ENCODE measurements at places on chromosomes 13 and 19. TPM values are rescaled to one million over a fixed set of nuclear protein-coding genes. Genes with fewer than 3 reads are reported as not detected.

PABPC3 gene
- 0.11 TPM for total RNA-seq

RAD23A gene
- 84.6 TPM for total RNA-seq

FSD1 gene
- total RNA-seq, result 23.6 TPM

TMPRSS9 gene
- not detected for total RNA-seq

FOSB gene
- total RNA-seq, result 1.9 TPM

ITGBL1 gene
- total RNA-seq, result 43.0 TPM

ERICH4 gene
- not detected for total RNA-seq

ZNF714 gene
- 5.3 TPM for total RNA-seq

KIR3DL2 gene
- total RNA-seq, result not detected

CHST8 gene
- total RNA-seq, result 0.07 TPM

CRTC1 gene
- 1.1 TPM for total RNA-seq

LYL1 gene
- 45.2 TPM for total RNA-seq

ZNF470 gene
- total RNA-seq, result 5.3 TPM

SERTAD1 gene
- 22.9 TPM for total RNA-seq

ZNF844 gene
- 2.8 TPM for total RNA-seq

ZNF578 gene
- 2.2 TPM for total RNA-seq

ZSCAN4 gene
- total RNA-seq, result not detected

DLL3 gene
- 0.53 TPM for total RNA-seq

ADGRE3 gene
- not detected for total RNA-seq

SOX1 gene
- not detected for total RNA-seq

ZNF83 gene
- 34.4 TPM for total RNA-seq

EFNB2 gene
- 77.6 TPM for total RNA-seq

DAND5 gene
- total RNA-seq, result not detected

SOX21 gene
- 0.07 TPM for total RNA-seq

S1PR4 gene
- total RNA-seq, result 0.33 TPM

SYDE1 gene
- total RNA-seq, result 12.4 TPM

ATP8B3 gene
- total RNA-seq, result 3.3 TPM

COLGALT1 gene
- total RNA-seq, result 107 TPM

ZNF709 gene
- 2.6 TPM for total RNA-seq

NDUFA3 gene
- 20.7 TPM for total RNA-seq

CERS4 gene
- total RNA-seq, result 1.3 TPM

ICAM4 gene
- total RNA-seq, result 0.95 TPM

AMH gene
- 0.86 TPM for total RNA-seq

IRGC gene
- total RNA-seq, result not detected

C19orf67 gene
- total RNA-seq, result not detected

TMEM150B gene
- total RNA-seq, result not detected

LYPD3 gene
- total RNA-seq, result not detected

REEP6 gene
- 0.60 TPM for total RNA-seq

LRRC8E gene
- total RNA-seq, result 2.0 TPM

TPTE2 gene
- total RNA-seq, result not detected

KDELR1 gene
- 47.8 TPM for total RNA-seq

PTPRS gene
- 11.9 TPM for total RNA-seq

NLRP4 gene
- total RNA-seq, result not detected

Data from pulmonary artery endothelial cell (primary cell).